Effector CD4-positive, alpha-beta T cell (primary cell): ENCODE measurements at places on chromosomes 13 and 19.

GRCh38 chr13:113923376-113924063 lies 50.4 kb downstream of the C13orf46 start:
- DNase-seq: no peak

- DNase-seq: no peak
These were observed 233.7 kb downstream of the COG6 start for GRCh38 chr13:39888865-39889810.

- no peak for DNase-seq
These were observed 81.4 kb downstream of the RNASEH2B start for GRCh38 chr13:50990818-50991506.

GRCh38 chr19:16895467-16896145 lies 6.8 kb downstream of the F2RL3 start:
- DNase-seq: no peak

DNA sequence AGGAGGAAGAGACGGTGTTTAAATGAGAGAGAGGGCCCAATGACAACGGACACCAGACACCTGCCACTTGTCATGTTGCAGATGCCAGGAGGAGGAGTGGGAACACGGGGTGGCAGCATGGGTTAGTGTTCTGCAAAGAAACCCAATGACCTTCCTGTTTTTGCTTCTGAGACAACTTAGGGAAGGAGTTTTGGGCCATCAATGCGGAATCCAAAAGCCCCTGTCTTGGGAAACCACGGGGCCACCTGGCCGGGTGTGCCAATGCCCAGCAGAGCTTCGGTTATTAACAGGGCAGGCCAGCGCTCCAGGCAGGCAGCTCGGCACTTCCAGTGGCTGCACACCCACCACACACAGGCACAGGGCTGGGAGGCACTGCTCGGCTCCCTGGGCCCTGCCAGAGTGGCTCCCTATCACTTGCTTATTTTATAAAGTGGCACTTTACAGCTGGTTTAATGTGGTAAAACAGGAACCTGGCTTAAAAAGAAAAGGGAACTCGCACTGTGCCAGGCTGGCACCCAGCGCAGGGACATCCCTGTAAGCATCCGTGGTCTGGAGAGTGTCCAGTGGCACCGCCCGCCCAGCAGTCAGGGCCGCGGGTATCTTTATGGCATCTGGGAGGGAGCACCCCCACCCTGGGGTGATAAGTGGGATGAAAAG lies 19.1 kb downstream of the ELL start:
- no peak for DNase-seq

DNA sequence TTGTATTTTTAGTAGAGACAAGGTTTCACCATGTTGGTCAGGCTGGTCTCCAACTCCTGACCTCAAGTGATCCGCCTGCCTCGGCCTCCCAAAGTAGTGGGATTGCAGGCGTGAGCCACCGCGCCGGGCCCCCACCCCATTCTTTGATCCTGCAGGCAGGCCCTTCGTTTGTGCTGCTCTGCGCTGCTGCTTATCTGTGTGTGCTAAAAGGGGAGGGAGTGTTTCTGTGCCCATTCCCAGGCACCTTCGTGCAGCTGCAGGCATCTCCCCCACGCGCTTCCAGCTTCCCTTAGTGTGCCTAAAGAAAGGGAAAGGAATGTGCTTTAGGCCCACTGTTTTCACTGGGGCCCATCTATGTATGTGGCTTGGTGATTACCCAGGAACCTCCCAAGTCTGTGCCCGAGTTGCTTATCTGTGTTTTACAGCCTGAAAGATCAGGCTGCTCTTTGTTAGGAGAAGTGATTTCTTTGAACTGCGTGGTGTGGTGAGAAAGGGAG lies 27.2 kb downstream of the EPN1 start:
- no peak for DNase-seq

- no peak for DNase-seq
These were observed 627.6 kb upstream of the PCDH9 start for GRCh38 chr13:67857581-67858310.

DNA sequence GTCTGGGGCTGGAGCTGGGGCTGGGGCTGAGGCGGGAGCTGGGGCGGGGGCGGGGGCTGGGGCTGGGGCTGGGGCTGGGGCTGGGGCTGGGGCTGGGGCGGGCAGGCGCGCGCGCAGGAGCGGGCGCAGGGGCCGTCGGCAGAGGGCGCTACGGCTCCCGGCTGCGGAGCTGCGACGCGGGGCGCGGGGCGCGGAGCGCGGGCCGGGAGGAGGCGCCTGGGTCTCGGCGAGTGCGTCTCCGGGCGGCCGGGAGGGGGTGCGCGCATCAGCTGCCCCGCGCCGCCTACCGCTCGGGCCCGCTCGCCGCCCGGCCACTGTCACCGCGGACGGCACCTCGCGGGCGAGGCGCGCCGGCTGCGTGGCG lies 422 bp upstream of the MTUS2 start:
- no peak for DNase-seq

- no peak for DNase-seq
These were observed 3.8 kb upstream of the TSHZ3 start for GRCh38 chr19:31352782-31353651.

GRCh38 chr19:49423985-49424303 lies 703 bp upstream of the PTH2 start:
- no peak for DNase-seq

DNA sequence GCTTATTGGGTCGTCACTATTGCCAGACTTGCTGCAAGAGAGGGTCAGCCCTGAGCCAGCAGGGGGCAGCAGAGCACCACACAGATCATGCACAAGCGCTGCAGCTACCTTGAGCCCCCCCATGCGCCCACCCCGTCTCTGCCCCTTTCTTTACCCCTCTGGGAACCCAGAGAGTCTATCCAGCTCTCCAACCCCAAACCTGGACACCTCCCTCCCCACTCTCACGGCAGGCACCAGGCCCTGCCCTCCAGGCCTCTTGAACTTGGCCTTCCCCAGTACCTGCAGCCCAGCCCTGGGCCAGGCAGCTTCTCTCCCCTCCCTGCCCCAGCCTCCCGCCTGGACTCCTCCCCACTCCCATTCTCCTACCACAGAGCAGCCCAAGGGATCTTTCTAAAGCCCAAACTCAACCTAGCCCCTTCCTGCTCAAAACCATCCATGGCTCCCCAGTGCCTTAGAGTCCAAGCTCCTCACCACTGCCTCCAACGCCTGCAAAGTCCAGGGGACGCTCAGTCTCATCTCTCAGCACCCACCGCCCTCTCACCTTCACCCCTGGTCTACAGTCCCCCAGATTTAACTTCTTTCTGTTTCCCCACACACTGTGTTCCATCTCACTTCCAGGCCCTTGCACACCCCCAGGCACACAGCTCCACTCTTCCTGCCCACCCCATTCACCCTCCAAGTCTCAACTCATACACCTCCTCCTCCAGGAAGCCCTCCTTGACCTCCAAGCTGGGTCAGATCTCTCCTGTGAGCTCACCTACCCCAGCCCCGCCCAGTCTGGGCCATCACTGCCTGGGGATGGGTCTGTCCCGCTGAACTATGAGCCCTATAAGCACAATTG lies 9.4 kb upstream of the CEACAM16 start:
- DNase-seq: peak; percentile 74

GRCh38 chr19:28785971-28786370 lies 427.0 kb downstream of the UQCRFS1 start:
- no peak for DNase-seq

GRCh38 chr13:85970727-85971126 lies 171.5 kb upstream of the SLITRK6 start:
- DNase-seq: no peak

GRCh38 chr13:95250961-95251360 lies 50.3 kb downstream of the ABCC4 start:
- no peak for DNase-seq

DNA sequence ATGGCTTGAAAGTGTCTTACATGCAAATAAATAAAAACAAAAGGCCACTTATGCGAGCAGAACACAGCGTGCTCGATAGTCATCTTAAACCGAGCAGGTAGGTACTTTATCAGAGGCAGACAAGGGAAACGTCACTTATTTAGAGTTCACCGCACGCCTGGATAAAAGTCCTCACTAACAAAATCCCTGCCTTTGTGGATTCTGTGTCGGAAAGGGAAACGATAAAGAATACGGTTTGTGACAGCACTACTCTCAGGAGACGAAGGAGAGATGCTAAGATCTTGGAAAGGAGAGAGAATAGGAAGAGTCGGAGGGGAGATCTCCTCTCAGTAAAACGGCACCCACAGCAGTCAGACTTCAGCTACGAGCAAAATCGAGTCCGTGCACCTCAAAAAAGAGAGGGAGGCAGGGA lies 581 bp downstream of the RCBTB1 start:
- DNase-seq: no peak

DNA sequence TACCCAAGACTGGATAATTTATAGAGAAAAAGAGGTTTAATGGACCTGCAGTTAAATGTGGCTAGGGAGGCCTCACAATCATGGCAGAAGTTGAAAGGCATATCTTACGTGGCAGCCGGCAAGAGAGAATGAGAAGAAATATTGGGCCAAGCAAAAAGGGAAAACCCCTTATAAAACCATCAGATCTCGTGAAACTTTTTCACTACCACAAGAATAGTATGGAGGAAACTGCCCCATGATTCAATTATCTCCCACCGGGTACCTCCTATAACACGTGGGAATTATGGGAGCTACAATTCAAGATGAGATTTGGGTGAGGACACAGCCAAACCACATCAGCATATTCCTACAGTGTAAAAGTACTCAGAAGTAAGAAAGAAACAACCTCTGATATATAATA lies 4.7 kb upstream of the KBTBD7 start:
- no peak for DNase-seq

- DNase-seq: no peak
These were observed 802.1 kb upstream of the SLITRK6 start for GRCh38 chr13:86601351-86601750.

DNA sequence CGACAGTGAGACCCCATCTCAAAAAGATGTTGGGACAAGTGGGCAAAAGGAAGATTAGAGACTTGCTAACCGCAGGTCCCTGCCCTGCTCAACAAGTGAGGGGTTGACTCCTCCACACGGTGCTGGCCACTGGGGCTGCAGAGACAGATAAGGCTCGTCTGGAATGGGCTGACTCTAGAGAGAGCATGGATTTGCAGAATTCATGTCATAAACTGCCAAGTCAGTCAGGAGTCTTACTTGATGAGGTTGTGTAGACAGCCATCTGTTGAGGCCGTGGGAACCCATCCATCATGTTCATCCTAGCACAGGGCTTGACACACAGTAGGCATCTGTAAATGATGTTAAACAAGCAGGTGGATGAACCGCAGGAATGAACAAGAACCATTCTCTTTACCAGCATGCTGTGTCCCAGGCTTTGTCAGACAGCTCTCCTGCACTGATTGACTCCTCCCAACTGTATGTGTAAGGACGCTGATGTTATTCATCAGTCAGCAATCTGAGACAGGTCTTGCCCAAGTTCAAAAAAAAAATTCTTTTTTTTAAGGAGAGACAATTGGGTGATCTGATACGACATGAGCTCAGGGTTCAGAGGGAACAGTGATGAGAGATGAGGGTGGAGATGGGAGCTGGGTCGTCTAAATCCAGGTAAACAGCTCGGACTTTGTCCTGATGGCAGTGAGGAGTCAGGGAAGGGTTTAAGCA lies 8.8 kb downstream of the PAF1 start:
- no peak for DNase-seq

- DNase-seq: no peak
These were observed 51.7 kb upstream of the EEF1AKMT1 start for GRCh38 chr13:20825477-20825875.

GRCh38 chr19:42108527-42109389 lies 23.5 kb downstream of the POU2F2 start:
- DNase-seq: peak; percentile 88

DNA sequence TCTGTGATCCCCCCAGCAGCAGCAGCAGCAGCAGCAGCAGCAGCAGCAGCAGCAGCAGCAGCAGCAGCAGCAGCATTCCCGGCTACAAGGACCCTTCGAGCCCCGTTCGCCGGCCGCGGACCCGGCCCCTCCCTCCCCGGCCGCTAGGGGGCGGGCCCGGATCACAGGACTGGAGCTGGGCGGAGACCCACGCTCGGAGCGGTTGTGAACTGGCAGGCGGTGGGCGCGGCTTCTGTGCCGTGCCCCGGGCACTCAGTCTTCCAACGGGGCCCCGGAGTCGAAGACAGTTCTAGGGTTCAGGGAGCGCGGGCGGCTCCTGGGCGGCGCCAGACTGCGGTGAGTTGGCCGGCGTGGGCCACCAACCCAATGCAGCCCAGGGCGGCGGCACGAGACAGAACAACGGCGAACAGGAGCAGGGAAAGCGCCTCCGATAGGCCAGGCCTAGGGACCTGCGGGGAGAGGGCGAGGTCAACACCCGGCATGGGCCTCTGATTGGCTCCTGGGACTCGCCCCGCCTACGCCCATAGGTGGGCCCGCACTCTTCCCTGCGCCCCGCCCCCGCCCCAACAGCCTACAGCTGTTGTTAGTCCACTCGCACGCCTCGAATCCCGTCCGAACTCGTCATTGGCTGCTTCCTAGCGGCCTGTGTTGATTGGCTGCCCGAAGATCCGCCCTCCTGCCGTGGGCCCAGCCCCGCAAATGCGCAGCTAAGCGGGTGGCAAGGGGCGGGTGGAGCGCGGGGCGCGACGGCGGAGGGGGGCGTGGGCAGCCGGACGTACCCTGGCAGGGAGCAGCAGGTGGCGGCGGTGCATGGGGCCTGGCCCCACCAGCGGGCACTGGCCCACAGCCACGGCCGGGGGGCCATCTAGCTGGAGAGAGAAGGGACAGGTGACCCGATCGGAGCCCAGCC lies 1.4 kb upstream of the SIX5 start:
- peak; percentile 88 for DNase-seq

- no peak for DNase-seq
These were observed 333.9 kb downstream of the NALCN start for GRCh38 chr13:101082441-101082840.

DNA sequence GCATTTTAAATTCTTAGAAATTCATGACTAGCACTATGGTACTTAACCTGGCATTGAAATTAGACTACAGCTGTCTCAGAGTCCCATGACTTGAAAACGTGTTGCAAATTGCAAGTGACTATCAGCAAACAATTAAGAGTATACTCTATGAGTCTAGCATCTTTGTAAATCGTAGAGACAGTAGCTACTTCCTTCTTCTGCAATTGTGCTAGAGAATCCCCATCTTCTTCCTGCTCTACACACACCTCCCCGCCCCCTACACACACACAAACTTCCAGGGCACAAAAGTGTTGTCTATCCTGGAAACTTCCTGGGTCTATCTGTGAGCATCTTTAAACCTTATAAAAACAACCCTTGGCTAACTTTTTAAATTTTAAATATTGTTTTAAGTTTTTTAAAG lies 35.2 kb upstream of the MIR17HG start:
- no peak for DNase-seq

GRCh38 chr19:31511696-31512095 lies 162.5 kb upstream of the TSHZ3 start:
- DNase-seq: no peak

DNA sequence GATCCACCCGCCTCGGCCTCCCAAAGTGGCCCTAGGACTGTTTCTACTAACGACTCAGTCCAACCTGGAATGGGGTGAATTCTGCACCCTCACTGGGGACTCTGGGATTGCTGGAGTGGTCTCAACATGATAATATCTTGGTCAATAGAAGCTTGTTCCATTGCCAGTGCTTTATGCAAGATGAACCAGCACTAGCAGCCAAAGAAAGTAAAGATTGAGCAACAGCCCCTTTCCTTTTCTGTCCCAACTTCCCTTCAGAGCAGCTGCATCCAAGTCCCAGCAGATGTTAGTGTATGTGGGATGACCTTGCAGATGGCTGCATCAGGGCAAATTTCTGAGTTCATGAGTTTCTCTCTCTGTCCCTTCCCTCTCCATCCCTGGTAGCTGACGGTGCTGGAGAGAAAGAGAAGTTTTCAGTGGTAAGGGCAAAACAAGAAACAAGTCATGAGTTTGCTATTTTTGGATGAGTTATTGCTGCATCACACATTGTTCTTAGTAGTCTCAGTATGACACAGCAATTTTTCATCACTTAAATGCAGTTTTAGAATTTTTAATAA lies 183.6 kb upstream of the EDNRB start:
- no peak for DNase-seq
